Mesendoderm (in vitro differentiated cells): ENCODE measurements at places on chromosomes 13 and 19.

DNA sequence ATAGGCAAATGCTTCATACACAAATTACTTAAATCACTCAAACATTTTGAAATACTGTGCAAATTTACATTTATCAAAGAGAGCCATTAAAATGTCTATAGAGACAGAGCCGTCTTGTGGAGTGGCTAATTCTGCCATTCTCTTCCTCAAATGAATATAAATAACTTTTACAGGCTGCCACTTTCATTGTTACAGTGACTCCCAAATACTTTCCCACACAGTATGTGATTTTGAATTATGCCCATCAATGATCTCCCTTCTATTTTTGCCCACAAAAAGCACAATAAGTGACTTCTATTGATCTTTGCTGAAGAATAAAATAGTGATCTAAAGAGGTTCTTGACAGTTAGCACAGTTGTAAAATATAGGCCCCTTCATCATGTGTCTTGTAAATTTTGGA, 1244.9 kb downstream of the PCDH17 start:
- DNase-seq, result no peak

DNA sequence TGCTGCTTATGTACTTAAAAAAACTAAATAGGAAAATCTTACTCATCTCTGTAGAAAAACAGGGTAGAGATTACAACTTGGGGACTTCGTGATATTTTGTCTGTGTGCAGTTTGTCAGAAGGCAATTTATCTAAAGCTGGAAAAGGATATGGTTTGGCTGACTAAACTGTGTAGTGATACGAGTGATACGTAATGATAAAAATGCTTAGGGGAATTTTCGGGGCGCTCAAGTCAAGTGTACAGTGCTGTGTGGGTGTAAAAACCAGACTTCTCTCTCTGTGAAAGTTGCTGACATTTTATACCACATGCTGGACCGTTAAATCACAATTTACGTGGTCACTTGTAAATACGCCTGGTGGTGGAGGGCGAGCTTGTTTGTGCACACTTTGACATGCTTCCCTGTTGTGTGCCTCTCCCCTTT, 221.7 kb downstream of the KCNRG start:
- no peak for DNase-seq

GRCh38 chr13:51981355-51981754, 29.9 kb downstream of the ATP7B start:
- DNase-seq, result peak; percentile 90

DNA sequence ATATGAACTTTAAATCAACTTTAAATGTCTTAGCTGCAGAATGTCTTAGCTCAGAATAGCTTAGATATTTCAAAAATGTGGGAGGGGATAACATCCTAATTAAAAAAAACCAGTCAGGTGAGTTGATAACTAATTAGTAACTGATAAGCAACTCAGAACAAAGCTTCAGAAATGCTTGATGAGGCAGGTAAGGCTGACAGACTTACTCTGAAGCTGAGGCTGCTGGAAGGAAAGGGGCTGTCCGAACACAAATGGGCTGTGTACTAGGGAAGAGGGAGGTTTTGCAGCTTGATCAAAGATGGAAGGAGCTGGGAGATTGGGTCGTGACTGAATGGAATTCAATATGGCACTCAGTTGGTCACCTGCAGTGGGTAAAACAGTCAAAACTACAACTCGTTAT, 91.2 kb upstream of the FBXL3 start:
- DNase-seq, result peak; percentile 63

- peak; percentile 86 for DNase-seq
Observed at GRCh38 chr19:38417544-38418506, 8.2 kb downstream of the RASGRP4 start.

- DNase-seq, result no peak
Observed at GRCh38 chr19:30001301-30001700, 59.3 kb downstream of the URI1 start.

DNA sequence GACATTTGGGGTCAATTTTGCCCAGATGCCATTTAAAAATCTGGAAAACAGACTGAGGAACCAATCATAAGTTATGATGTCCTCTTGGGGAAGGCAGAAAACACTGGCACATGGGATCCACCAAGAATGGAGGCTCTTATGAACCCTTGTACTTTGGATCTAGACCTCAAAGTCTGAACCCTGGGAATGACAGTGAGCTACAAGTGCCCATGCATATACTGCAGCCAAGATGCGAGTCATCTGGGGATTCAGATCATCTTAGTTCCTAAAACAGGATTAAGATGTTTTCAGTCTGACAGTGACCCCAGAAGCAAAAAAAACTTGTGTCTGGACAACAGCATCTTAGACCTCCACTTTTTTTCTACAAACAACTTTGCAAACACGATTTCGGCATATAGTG, 100.2 kb upstream of the SIAH3 start:
- no peak for DNase-seq

DNA sequence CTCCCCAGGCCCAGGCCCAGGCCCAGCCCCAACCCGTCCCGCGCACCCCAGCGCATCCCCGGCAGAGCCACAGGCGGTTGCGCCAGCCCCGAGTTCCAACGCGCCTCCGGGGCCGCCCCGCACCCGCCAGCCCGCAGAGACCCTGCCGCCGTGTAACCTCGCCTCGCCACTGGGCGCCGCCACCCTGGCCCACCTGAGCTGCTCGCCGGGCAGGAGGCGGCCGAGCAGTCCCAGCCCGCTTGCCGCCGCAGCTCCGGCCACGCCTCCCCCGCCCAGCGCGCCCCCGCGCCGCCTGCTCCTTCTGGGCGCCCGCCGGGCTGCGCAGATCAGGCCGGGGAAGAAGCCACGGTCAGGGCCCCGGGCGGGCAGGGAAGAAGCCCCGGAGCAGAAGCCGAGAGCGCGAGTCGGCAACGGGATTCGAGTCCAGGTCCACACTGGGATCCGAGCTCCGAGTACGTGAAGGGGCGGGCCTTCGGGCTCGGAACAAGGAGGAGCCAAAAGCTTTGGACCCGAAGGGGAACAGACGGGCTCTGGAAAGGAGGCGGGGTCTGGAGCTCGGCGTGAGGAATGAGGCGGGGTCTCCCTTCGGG, at the start of gene MBOAT7:
MBOAT7 (minus strand) TSS at position 436 of the 590 bp plus-strand sequence. CDS start 1,072 bp downstream, outside the sequence.
- no peak for DNase-seq

DNA sequence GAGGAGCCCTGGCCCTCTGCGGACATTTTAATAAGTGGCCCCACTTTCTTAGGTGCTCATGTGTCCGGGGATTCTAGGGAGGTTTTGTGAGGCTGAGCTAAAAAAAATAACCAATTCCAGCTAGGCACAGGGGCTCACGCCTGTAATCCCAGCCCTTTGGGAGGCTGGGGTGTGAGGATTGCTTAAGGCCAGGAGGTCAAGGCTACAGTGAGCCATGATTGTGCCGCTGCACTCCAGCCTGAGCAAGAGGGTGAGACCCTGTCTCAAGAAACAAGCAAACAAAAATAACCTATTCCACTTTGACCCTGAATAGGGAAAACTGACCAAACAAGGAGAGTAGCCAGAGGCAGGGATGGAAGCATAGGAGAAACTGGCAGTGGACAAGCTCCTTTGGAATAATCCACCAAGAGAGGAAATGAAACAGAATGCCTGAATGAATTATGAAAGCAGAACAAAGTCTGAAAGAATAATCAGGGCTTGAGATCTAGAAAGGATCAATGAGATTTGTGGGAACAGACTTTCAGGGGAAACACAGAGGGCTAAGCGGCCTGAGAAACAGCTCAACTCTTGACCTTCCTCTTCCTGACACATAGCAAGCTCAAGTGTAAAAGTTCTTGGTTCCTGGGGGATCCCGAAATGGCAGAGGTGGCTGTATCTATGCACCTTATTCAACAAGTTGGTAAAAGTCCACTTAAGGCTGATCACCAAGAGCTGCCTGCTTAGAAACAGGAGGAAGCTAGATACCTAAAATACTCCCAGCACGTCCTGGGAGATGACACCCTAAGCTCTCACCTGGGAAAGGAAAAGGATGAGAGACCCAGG, 30.1 kb upstream of the FFAR2 start:
- no peak for DNase-seq
